ENCODE measurements at places on chromosomes 12 and 14.

DNA sequence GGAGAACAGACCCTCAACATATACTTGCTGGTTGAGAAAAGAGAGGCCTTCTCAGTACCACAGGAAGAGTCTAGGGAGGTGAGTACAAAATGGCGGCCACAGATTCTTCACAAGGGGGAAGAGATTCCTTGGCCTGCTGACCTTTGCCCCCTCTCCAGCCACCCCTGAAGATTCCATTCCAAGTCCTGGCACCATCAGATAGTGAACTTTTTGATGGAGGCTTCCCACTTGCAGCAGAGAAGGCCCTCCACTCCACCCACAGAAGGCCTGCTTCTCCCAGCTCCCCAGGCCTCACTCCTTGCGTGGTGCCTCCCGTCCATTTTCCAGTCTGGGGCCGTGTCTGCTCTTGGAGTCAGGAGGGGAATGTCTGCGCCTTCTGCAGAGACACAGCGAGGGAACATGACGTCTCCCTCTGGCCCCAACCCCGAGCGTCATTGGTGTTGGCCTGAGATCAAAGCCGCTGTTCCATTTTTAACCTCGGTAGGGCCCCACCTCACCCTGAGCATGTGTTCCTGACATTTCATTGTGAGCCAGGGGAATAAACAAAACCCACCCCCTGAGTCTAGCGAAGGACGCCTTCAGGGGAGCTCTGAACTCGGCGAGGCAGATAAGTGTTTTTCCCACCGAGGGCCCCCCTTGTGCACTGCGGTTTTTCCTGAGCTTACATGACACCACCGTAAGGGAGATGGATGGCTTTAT lies 268.7 kb upstream of the TBX3 start:
- no peak for DNase-seq

DNA sequence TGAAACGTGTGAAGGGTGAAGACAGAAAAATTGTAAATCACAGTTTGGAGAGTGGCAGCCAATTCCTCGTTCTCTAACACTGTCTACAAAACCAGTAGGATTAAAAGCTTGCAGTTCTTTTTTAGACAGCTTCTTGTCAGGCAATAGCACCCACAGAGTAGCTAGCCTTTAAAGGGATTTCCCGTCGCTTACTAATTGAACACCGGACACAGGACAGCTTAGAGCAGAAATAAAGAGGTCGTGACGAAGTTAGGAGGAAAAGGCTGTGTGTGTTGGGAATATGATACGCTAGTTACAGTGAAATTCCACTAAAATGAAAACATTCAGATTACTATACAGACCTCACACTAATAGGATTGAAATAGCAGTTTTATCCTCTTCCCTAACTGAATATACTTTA lies 149.1 kb upstream of the FLRT2 start:
- no peak for DNase-seq

DNA sequence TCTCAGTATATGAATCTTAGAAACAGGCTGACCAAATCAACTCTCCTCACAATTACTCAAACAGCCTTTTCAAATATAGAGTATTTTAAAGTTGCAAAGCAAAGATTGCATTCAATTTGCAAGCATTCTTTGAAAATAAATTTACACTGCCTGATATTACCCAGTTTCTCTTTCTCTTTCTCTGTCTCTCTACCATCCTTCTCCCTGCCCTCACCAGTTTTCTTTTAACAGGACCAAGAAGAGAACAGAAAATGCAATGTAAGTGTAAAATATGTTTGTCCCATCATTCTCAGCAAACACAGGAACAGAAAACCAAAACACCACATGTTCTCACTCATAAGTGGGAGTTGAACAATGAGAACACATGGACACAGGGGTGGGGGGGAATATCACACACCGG lies 520.3 kb upstream of the USP15 start:
- no peak for DNase-seq

GRCh38 chr12:26564391-26564790 lies 268.6 kb downstream of the ITPR2 start:
- DNase-seq, result no peak

GRCh38 chr14:101030586-101030985 lies 127.1 kb upstream of the RTL1 start:
- DNase-seq, result no peak

- no peak for DNase-seq
These were observed 12.9 kb upstream of the KRT8 start for GRCh38 chr12:52917800-52918199.

GRCh38 chr12:19642345-19642744 lies 203.1 kb downstream of the AEBP2 start:
- DNase-seq, result no peak

DNA sequence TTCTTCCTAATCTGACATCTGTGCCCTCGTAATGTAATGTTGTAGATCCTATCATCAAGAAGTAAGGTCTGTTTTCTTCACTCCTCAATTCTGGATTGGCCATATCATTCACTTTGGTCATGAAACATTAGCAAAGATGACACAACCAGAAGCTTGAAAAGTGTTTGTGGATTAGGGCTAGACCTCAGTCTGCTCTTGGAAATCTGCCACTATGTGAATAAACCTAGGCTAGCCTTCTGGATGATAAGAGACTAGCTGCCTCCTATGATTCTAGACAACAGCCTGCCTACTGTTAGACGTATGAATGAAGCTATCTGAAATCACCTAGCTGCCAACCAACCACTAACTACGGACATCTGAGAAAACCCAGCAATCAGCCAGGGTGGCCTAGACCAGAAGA lies 38.7 kb upstream of the LYZ start:
- no peak for DNase-seq

GRCh38 chr12:57224973-57225679 lies 4.4 kb upstream of the SHMT2 start:
- DNase-seq, result peak; percentile 78

All from naive thymus-derived CD8-positive, alpha-beta T cell (primary cell).